ENCODE measurements at places on chromosomes 6 and 20.

DNA sequence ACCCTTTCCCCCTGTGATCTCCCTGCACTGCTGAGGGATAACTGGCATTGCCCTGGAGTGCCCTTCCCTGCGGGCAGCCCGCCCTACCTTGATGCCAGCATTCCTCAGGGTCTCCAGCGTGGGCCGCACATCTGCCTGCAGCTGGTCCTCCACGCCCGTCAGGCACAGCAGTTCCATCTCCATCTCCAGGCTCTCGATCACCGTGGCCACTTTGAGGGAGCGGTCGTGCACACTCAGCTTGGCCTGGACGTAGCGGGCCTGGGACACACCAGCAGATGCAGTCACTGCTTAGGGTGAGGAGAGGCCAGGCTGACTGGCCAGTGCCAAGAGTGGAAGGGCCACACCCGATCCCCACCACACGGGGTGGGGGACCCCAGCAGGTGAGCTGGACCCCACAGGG lies 82.6 kb upstream of the NFATC2 start:
- DNase-seq = no peak

- DNase-seq = no peak
Measured at GRCh38 chr20:51734876-51735720, 33.1 kb downstream of the ATP9A start.

DNA sequence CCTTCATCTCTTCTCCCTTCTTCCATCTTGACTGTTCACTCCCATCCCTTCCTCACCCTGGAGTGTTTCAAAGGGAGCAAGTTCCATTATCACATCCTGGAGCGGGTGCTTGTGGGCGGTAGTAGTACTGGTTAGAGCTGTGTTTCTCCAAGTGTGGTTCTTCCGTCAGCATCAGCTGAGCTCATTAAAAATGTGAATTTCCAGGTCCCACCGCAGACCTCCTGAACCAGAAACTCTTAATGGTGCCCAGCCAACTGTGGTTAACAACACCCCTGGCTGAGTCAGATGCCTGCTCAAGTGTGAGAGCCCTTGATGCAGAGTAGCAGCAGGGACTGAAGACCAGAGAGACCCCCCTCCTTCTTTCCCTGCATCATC lies 24.4 kb downstream of the ANGPT4 start:
- DNase-seq = no peak

DNA sequence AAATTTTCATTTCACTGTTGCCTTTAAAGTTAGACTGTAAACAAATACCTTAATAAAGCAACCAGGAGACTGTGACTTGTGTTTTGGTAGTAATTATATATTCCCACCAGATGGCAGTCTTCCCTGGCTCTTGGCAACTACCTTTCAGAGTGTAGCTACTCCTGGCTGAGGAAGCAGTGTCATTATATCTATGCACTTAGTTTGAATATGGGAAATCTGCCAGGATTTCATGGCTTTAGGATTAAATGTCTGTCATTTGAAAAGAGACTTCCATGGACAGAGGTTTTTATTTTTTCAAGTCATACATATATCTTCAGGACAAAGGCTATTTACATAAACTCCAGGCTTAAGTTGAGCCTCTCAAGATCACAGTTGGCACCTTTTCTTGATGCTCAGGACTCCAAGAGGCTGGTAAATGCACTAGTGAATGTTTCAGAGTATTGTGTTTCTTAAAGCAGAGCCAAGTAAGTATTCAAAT lies 160.1 kb downstream of the C6orf58 start:
- DNase-seq = peak; percentile 19

All from stimulated activated CD4-positive, alpha-beta T cell treated with anti-CD3 and anti-CD28 coated beads, Interleukin-2, amount 100 ng/mL, for 48 hours (primary cell).